GM04504 (cell line): ENCODE measurements at places on chromosomes 5 and 9.

DNA sequence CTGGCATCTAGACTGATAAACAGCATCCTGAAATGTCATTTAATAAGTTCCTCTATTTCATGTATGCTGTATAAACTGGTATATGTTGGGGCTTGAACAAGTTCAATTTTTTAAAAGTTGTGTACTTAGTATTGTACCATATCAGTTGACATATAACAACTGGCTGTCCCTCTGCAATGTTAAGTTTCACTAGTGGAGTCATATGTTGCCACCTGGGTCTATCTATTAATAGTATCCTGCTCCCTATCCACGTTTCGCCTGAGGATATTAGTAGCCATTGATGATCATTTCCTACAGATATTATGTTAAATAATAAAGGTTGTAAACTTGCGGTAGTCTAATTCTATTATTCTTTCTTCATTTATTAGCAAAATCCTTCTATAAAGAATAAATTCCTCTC, 177.6 kb downstream of the RFX3 start:
- no peak for DNase-seq

- DNase-seq = no peak
Measured at GRCh38 chr9:120443489-120443888, 136.5 kb downstream of the CDK5RAP2 start.

DNA sequence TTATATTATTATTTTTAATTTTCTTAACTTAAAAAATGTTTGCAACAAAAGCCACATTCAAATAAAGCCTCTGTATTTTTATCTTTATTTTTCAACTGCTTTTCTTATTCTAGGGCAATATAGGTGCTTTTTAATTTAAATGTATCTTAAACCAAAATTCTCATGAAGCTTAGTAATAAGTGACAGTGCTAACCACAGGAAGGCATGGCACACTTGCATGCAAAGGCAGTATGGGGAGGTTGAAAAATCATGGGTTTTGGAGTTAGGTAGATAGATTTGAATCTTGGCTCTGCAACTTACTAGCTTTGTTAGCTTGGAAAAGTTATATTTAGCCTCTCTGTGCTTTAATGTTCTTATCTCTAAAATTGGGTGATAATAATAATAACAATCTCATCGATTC, 458.0 kb downstream of the DMAC1 start:
- no peak for DNase-seq

DNA sequence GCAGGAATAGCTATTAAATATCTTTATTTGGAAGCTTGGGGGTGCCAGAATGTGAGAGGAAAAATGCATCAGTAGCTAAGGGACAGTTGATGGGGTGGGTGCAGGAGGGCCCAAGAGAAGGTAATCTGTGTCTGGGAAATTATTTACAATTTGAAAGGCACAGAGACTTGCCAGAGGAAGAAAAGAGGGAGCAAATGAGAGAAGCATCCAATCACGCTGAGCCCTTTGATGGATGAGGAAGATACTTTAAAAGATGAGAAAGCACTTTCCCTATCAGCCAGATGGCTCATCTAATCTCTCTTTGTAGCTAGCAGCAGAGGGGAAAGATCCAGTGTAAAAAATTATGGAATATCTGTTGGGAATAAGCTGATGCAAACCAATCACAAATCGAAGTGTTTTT, 57.0 kb upstream of the ABCA1 start:
- no peak for DNase-seq

- DNase-seq = no peak
Measured at GRCh38 chr5:136802383-136802782, 437.0 kb upstream of the TRPC7 start.
